Caco-2 (cell line): ENCODE measurements at places on chromosomes 1 and 21. TPM values are rescaled to one million over a fixed set of nuclear protein-coding genes. Genes with fewer than 3 reads are reported as not detected.
A peak's percentile ranks its signal among the peaks of the same experiment; 100 is the strongest.

PRR9 gene
- total RNA-seq, result 0.88 TPM in 1 of 2 replicates, not detected in the other

DNA sequence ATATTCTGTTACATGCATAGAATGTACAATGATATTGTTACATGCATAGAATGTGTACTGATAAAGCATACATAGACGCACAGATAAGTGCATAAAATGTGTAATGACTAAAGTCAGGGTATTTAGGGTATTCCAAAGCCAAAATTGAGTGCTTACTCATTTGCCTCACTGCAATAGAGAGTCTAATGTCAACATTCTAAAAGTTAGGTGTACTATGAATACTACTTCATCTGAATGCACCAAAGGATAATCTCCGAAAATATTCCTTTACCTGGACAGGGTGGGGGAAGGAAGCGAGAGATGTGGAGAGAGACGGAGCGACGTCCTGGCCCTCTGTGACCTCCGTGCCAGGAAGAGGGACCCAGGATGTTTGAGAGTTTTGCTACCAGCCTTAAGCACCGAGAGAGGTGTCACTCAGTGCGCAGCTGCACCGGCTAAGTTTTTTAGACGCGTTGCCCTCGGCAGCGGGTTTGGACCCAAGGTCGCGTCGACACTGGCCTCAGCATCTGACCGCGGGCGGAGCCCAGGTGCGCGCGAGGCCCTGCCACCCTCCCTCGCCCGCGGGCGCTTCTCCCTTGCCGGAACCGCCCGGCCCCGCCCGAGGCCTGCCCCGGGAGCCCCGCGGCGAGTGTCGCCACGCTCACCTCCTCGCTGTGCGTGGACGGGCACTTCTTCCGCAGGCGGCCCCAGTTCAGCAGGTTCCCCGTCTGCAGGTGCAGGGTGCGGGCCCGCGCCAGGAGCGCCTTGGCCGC is 660 bp downstream of the GCLM start:
- H3K36me3 ChIP-seq, result no peaks in the 10 kb centered on the region
- no peaks in the 10 kb centered on the region for H3K27me3 ChIP-seq
- peak overlapping the region; percentile 40 for H3K4me3 ChIP-seq

- no peaks in the 10 kb centered on the region for H3K27me3 ChIP-seq
- no peaks in the 10 kb centered on the region for H3K36me3 ChIP-seq
- no peak for DNase-seq
- no peak overlapping the region for H3K27ac ChIP-seq
Measured at GRCh38 chr1:219560856-219561255, 52.0 kb downstream of the ZC3H11B start.

PLA2G5 gene
- not detected in 2 replicates for total RNA-seq

AKIRIN1 gene
- 59.4 and 68.4 TPM in 2 replicates for total RNA-seq

SPRR2A gene
- total RNA-seq, result not detected in 2 replicates

DNA sequence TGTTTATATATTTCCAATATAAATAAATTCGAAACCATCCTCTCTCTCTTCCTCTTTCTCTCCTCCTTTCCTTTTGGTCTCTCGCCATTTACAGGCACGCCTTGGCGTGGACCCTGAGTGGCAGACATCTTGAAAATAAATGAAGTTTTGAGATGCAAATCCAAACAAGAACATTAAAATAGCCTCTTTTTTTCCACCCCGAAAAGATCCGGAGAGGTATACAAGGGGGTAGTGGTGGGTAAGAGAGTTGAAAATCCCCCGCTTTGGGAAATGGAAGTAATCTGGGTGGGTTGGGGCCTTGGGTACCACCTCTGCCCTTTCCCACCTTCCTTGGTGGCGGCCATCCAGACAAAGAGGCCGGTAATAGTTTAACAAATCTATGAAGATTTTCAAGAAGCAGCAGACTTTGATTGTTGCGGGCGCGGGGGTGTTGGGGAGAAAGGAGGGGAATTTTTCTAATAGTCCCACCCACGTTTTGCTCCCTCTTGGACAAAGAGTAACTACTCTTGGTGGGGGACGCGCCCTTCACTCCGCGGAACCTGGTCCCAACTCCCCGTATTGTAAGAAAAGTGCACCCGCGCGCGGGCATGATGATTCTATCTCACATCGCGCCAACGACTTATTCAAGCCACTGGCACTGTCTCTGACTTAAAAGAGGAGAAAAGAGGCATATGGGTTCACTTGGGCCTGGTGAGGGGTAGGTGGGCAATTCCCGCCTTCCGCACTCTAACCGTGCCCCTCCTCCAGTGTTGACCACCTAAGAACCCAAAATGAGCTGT is 4.0 kb upstream of the FOXD3 start:
- H3K4me3 ChIP-seq, result no peak overlapping the region
- no peaks in the 10 kb centered on the region for H3K36me3 ChIP-seq
- H3K27ac ChIP-seq, result no peak overlapping the region
- 0 out of 2 replicates have a peak, but pooled peaks cover 3% of the 10 kb centered on the region for H3K4me1 ChIP-seq
- H3K27me3 ChIP-seq, result no peaks in the 10 kb centered on the region

CDC20 gene
- 123 and 125 TPM in 2 replicates for total RNA-seq

TTC22 gene
- total RNA-seq, result 8.8 and 9.9 TPM in 2 replicates

MNDA gene
- total RNA-seq, result not detected in 2 replicates

- peaks cover 5% of the 10 kb centered on the region; the same call in 1 of the 2 replicates for H3K4me1 ChIP-seq
- H3K4me3 ChIP-seq, result no peak overlapping the region
- H3K27ac ChIP-seq, result peak overlapping the region; percentile 8
- DNase-seq, result no peak
- H3K27me3 ChIP-seq, result no peaks in the 10 kb centered on the region
Measured at GRCh38 chr1:214338212-214338611, 57.3 kb downstream of the SMYD2 start.

GRCh38 chr1:243394066-243394465 is 138.2 kb downstream of the SDCCAG8 start:
- no peak overlapping the region for H3K4me3 ChIP-seq
- H3K27me3 ChIP-seq, result no peaks in the 10 kb centered on the region
- no peaks in the 10 kb centered on the region for H3K36me3 ChIP-seq
- peaks cover 5% of the 10 kb centered on the region; the same call in 1 of the 2 replicates for H3K4me1 ChIP-seq
- no peak for DNase-seq

DNA sequence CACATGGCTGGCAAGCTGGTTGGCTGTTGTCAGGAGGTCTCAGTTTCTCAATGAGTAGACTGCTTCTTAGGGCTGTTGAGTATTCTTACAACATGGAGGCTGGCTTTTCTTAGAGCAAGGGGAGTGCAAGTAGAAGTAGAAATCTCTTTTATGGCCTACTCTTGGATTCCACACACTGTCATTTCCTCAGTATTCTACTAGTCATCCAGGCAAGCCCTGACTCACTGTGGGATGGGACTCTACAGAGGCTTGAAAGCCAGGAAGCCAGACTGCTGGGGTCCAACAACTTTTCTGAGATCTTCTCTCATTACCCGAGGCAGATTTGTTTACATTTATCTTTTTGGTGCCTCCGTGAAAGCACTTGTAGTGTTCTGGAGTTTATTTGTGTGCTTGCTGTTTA is 196.2 kb upstream of the APP start:
- DNase-seq, result no peak
- no peak overlapping the region for H3K4me3 ChIP-seq
- H3K27ac ChIP-seq, result no peak overlapping the region
- no peaks in the 10 kb centered on the region for H3K27me3 ChIP-seq

DNA sequence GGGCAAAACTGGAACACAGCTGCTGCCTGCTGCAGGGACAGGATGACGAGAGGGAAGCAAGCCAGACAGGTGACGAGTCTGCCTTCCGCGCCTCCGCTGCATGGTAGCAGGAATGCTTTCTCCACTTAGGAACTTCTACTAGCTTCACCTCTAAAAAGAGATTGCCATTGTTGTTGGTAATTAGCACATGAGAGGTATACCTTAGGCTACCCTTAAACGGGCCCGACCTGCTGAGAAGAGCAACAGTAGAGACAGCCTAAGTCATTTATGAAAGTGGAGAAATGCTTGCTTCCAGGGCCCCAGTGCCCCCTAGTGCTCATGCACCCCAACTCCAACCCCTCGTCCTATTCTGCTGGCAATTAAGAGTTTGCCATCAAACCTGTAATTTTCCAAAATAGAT is 96.9 kb upstream of the AKT3 start:
- peaks cover 35% of the 10 kb centered on the region for H3K4me1 ChIP-seq
- H3K4me3 ChIP-seq, result no peak overlapping the region
- DNase-seq, result no peak
- H3K27me3 ChIP-seq, result no peaks in the 10 kb centered on the region
- H3K36me3 ChIP-seq, result no peaks in the 10 kb centered on the region
- H3K27ac ChIP-seq, result no peak overlapping the region

DNA sequence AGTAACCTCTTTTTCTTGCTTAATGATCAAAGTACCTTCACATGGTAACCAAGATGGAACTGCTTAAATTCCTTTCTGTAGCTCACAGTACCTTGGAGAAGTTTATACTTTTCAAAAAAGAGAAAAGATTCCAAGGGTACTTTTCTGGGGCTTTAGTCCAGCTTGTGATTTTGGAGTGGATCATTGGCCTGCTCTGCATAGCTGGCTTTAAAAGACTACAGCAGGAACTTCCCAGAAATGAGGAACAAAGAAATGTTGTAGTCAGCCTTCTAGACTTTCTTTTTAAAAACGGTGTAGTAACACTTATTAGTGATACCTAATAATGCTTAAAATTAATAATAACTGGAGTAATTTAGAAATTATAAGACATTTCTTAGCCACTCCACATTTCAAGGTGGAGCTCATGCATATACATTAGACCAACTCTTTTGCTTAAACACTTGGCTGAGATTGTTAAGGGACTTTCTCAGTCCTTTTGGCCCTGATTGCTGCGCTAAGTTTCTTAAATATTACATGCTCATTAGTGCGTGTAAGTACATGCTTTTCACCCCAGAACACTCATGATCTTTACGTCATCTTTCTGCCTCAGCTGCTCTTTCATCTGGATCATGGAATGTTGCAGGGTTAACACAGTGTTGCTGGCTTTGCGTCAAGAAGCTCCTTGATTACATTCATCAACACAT is 57.3 kb downstream of the SDCCAG8 start:
- no peak overlapping the region for H3K27ac ChIP-seq
- H3K27me3 ChIP-seq, result no peaks in the 10 kb centered on the region
- no peak for DNase-seq
- no peaks in the 10 kb centered on the region for H3K4me1 ChIP-seq
- no peak overlapping the region for H3K4me3 ChIP-seq
- no peaks in the 10 kb centered on the region for H3K36me3 ChIP-seq

PCAT6 gene
- total RNA-seq, result 1.4 TPM in 1 of 2 replicates, not detected in the other

GRCh38 chr1:162535501-162535900 is 26.0 kb upstream of the UAP1 start:
- DNase-seq, result no peak
- no peak overlapping the region for H3K27ac ChIP-seq
- no peaks in the 10 kb centered on the region for H3K27me3 ChIP-seq
- no peaks in the 10 kb centered on the region for H3K4me1 ChIP-seq

DNA sequence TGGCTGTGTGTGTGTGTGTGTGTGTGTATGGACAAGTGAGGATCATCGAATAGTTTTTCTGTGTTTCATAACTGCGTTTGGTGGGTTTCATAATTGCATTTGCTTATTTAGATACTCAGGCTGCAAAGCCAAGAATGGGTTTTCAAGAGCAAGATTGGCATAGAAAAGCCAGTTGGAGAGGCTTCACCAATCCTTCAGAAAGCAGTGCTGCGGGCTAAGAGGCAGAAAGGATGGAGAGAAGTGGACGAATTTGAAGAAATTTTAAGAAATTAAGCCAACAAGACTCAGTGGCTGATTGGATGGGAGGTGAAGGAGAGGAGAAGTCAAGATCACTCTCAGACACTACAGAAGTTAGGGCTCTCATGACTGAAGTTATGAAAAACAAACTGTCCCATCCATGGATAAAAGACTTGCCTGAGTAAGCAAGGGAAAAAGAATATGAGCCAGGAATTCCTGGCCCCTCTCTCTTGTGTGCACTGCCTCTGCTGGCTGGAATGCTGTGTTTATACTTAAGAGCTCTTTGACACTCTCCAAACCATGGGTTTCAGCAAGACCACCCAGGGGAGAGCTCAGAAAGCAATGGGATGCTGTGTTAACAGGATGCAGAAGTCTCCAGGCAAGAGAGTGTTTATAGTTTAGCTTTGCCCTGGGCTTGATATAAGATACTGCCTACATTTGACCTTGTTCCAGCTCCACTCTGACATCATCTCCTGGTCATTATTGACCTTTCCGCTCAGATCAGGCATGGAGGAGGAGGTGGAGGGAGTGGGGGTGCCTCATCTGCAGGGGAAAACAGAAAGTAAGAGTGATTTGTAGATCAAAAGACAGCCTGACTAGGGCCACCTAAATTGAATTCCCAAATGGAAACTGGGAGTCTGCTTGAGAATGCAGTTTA is 232.0 kb upstream of the PLXNA2 start:
- H3K4me3 ChIP-seq, result no peak overlapping the region
- no peak for DNase-seq
- H3K36me3 ChIP-seq, result no peaks in the 10 kb centered on the region
- no peaks in the 10 kb centered on the region for H3K27me3 ChIP-seq

DNA sequence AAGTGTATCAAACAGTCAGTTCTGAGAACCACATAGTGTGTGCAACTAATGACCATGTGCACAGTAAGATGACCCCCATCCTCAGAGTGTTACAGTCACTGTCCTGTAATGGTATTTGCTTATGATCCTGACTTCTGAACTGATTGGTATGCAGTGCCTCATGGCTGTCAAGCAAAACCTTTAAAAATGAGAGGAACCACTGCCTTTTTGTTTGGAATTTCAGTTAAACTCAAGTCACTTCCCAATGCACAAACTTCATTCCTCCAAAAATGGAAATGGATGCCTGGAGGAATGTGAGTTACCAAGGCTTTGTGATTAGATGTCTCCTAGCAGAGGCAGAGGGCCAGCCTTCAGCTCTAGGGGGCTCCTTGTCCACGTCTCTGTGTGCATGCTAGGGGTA is 10.5 kb downstream of the C1orf198 start:
- H3K4me3 ChIP-seq, result no peak overlapping the region
- DNase-seq, result no peak
- no peaks in the 10 kb centered on the region for H3K27me3 ChIP-seq
- peaks cover 20% of the 10 kb centered on the region for H3K4me1 ChIP-seq
- no peak overlapping the region for H3K27ac ChIP-seq

OR10K2 gene
- not detected in 2 replicates for total RNA-seq

DYRK3 gene
- total RNA-seq, result 0.16 TPM in 1 of 2 replicates, not detected in the other

ZRANB2 gene
- total RNA-seq, result 48.0 and 54.2 TPM in 2 replicates

GRCh38 chr1:53115403-53116306 is 26.8 kb downstream of the SLC1A7 start:
- no peak overlapping the region for H3K4me3 ChIP-seq
- no peaks in the 10 kb centered on the region for H3K27me3 ChIP-seq
- peaks cover 43% of the 10 kb centered on the region for H3K4me1 ChIP-seq

- DNase-seq, result peak; percentile 4
- H3K27me3 ChIP-seq, result no peaks in the 10 kb centered on the region
- no peaks in the 10 kb centered on the region for H3K36me3 ChIP-seq
- H3K4me3 ChIP-seq, result no peak overlapping the region
- no peak overlapping the region for H3K27ac ChIP-seq
Measured at GRCh38 chr1:30890502-30891226, 17.9 kb downstream of the SDC3 start.

GRCh38 chr1:86231076-86231475 is 74.5 kb upstream of the COL24A1 start:
- H3K4me1 ChIP-seq, result no peaks in the 10 kb centered on the region
- no peak for DNase-seq
- no peak overlapping the region for H3K4me3 ChIP-seq
- H3K27me3 ChIP-seq, result no peaks in the 10 kb centered on the region
- no peaks in the 10 kb centered on the region for H3K36me3 ChIP-seq
